ENCODE measurements at places on chromosomes 7 and 10.
A peak's percentile ranks its signal among the peaks of the same experiment; 100 is the strongest.

DNA sequence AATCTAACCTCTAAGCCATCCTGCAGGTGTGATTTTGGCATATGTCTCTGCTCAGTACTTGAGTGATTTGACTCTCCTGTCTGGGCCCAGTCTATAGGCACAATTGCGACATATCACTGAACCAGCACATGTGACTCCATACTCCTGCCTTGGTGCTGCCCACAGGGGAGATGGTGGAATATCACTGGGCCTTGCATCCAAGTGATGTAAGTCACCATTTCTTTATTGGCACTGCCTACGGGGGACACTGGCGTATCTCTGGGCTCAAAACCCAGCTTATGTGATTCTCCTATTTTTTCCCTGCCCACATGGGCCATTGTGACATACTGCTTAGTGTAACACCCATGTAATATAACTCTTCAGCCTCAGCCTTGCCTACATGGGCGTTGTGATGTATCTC is 48.1 kb upstream of the ZNF680 start:
- DNase-seq: no peak

DNA sequence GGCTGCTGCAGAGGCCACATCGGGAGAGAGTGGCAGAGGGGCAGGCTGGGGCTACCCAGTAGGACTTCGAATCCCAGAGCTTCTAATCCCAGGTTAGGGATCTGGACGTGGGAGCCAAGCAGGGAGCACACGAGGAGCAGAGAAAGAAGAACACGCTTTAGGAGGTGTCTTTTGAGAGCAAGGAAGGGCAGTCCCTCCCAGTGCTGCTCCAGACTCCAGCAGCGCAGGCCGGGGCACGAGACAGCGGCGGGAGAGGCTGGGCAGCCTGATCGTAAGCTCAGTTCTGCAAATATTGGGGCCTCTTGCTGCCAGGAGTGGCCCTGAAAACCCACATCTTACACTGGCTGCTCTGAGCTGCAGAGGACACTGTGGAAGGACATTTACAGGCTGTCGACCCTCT is 75.9 kb downstream of the HIPK2 start:
- no peak for DNase-seq

- DNase-seq: peak; percentile 14
Observed at GRCh38 chr10:3759397-3759796, 25.6 kb downstream of the KLF6 start.

DNA sequence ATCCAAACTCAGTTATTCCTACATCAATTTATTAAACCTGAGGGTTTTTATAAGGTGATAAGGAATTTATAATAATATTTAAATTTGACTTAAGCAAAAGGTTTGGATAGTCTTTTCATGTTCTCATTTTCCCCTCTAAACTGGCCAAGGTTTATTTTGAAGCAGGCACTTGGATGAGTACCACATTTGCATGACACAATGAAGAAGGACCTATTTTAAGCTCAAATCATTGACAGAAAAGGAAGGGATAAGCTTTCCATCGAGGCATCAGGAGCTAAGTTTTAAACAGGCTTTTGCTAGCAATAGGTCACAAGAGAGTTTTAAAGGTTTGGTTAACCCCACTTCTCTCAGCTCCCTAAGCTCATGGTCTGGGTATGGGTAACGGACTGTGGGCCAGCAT is 28.7 kb upstream of the FAM13C start:
- no peak for DNase-seq

DNA sequence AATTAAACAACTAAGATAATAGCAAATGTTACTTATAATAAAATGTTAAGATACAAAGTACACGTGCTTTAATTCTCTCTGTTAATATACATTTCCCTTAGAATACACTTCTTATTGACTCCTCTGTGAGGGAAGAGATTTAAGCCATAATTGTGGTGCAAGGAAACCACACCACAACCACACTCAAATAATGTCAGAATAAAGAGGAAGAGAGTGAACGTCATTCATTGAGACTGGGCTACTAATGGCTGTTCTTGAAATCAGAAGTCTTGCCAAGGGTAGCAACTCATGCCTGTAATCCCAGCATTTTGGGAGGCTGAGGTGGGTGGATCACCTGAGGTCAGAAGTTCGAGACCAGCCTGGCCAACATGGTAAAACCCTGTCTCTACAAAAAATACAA is 10.0 kb downstream of the FAM171A1 start:
- no peak for DNase-seq

GRCh38 chr10:48582970-48583369 is 21.9 kb downstream of the ARHGAP22 start:
- DNase-seq: no peak

DNA sequence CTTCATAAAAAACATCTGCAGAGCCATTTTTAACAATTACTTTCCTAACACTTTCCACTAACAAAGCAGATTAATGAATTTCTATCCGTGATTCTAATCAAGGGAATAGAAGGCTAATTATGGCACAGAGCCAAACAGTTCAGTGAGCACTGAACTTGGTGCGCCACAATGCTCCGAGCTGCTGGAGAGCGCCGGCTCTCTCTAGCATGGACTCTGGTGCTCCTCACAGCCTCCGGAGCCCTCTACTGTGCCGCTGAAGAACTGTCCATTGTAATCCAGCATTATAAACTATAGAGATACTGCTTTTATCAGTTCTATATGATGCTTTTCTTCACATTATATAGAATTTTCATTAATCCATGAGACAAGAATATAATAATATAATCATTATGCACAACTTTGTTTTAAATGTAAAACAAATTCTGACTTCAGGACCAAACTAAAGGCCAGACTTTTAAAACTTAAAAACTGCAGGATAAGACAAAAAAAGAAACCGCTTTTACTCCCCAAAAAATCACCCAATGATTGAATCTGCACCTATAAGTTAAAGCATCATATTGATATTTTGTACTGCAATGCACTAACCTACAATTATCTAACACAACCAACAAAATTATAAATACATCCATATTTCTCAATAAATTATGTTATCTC is 123.6 kb downstream of the RNF32 start:
- DNase-seq: no peak

GRCh38 chr7:40843338-40843985 is 708.7 kb downstream of the SUGCT start:
- no peak for DNase-seq

- no peak for DNase-seq
Observed at GRCh38 chr7:47715631-47716068, 133.7 kb upstream of the TNS3 start.

DNA sequence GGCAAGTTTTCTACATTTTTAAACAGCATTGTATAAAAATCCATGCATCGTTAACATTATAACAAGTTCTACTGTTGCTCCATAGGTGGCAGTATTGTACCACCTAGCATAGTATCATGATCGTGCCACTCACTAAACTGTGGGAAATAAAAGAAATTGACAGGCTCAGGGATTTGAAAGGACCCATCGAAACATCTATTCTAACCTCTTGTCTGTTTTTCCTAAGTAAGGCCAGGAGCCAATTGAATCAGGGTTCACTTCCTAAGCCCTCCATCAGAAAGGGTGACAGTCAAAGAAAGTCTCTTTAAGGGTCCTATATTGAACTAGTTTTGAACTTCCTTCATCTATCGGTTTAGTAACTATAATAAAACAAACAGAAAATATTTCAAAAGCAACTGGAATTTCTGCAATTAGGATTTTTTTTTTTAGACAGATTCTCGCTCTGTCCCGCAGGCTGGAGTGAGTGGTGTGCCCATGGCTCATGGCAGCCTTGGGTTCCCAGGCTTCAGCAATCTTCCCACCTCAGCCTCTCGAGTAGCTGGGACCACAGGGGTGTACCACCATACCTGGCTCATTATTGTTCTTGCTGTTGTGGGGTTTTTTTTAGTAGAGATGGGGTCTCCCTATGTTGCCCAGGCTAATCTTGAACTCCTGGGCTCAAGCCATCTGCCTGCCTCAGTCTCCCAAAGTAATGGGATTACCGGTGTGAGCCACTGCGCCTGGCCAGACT is 9.4 kb downstream of the HACD1 start:
- no peak for DNase-seq

GRCh38 chr10:95279042-95279820 is 11.6 kb downstream of the PDLIM1 start:
- no peak for DNase-seq

DNA sequence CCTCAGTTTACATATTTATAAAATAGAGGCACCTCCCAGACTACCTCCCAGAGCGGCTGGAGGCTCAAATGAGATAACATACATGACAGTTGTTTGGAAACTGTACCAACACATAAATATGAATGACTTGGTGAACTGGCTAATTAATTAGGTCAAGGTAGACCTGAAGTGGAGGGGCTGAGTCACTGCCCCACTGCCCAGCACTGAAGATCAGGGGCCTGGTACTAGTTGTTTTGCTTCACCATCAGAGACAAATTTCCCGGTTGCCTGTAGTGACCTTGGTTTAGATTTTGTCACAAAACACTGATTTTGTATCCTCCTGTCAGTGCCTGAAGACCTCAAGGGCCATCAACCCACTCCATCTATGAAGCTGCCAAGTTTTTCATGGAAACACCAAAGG is 41.8 kb downstream of the JAZF1 start:
- DNase-seq: no peak
